ENCODE measurements at places on chromosomes 7 and 10.
A peak's percentile ranks its signal among the peaks of the same experiment; 100 is the strongest.

- no peak for DNase-seq
Observed at GRCh38 chr7:12975412-12975811, 288.0 kb downstream of the ARL4A start.

- no peak for DNase-seq
Observed at GRCh38 chr10:84452003-84452402, 123.6 kb downstream of the CCSER2 start.

DNA sequence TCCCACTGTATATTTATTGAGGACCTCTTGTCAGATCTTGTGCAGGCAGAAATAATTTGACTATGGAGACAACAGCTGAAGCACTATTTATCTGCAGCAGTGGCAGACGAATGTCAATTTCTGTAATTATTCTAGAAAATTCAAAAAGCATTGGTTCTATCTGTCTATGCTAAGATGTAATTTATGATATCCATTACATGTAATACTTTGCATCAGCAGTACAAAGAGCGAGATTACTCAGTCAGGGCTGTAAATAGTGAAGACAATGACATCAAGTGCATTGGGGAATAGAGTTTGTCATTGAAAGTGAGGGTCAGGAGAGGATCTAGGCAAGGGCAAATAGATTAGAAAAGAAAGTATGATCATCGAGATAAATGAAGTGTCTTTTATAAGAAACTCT, 508.2 kb downstream of the ZWINT start:
- no peak for DNase-seq

GRCh38 chr10:132420469-132420980, 23.5 kb downstream of the PWWP2B start:
- no peak for DNase-seq

DNA sequence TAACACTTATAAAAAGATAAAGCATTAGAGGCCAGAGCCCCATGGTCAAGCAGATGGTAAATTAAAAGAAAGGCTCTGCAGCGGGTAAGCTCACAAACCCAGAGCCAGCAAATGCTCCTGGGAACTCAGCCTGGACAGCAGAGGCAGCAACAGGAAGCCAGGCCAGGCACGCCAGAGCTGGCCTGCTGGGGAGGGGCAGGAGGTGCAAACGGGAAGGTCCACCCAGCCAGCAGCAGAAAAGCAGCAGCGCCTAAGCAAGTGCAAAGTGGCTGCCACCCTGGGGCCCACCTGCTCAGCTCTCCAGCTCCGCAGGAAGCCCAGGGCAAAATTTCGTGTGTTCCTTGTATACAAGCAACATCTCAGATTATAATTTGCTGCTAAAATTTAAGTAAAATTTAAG, 82.7 kb upstream of the GPR22 start:
- DNase-seq: no peak

GRCh38 chr7:89994483-89994882, 159.8 kb upstream of the STEAP1 start:
- no peak for DNase-seq

- peak; percentile 65 for DNase-seq
Observed at GRCh38 chr7:128867842-128868623, 5.4 kb downstream of the ATP6V1F start.

GRCh38 chr7:46282155-46282554, 361.1 kb upstream of the IGFBP3 start:
- no peak for DNase-seq

DNA sequence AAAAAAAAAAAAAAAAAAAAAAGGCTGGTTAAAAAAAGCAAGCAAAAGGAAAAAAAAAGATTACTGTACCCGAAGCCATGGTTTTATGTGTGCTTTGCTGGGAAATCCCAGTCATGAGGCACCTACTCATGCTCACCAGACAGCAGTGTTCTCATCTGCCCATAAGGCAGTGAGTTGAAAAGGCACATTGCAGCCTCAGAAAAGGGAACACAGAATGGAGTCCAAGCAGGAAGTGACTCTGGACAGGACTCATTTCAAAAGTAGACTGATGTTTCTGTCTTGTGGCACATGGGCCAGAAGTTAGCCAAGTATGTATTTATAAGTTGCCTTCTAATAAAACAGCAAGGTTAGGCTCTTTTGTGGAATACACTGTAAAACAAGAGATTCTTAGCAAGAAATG, 40.2 kb downstream of the PDSS1 start:
- DNase-seq: no peak

DNA sequence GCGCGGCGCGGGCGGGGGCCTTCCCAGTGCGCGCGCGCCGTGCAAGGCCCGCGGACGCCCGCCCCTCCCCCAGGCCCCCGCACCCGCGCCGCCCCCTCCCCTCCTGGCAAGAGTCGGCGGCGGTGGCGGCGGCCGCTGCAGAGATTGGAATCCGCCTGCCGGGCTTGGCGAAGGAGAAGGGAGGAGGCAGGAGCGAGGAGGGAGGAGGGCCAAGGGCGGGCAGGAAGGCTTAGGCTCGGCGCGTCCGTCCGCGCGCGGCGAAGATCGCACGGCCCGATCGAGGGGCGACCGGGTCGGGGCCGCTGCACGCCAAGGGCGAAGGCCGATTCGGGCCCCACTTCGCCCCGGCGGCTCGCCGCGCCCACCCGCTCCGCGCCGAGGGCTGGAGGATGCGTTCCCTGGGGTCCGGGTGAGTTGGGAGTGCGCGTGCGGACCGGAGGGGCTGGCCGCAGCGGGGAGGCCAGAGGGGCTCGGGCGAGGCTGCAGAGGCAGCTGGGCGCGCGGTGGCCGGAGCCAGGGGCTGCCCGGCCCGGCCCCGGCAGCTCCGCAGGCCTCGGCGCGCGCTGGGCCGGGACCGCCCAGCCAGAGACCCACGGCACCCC, at the start of gene BMPR1A:
BMPR1A (plus strand) TSS at position 109 of the 602 bp plus-strand sequence. CDS start 119,400 bp downstream, outside the sequence.
- no peak for DNase-seq

DNA sequence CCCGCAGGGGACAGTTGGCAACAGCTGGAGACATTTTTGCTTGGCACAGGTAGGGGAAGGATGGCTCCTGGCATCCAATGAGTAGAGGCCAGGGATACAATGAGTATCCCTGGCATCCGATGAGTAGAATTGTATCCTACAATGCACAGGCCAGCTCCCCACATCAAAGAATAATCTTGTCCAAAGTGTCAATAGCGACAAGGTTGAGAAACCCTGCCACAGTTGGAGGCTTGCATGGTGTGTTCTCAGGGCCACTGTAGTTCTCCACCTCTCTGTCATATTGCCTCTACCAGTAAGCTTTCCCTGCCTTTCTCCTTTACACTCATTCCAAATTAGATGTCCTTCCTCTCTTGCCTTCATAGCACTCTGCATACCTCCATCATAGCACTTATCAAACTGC, 60.7 kb downstream of the ZNF92 start:
- DNase-seq: no peak

DNA sequence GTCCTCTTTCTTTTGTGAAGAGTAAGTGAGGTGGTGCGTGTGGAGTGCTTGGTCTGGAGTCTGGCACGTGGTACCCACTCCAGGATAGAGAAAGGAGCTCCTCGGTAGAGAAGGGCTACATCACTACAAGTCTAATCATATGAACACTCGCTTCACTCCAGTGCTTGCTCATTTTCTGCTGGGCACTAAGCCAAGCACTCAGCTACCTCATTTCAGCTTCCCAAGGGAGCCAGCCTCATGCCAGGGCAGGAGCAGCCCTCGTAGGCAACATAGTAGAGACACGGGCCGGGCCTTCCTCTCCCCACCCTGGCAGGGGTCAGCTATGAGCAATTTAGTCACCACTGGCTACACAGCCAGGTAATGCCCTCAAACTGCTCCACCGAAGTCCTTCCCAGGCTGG, 11.4 kb upstream of the HSPA12A start:
- DNase-seq: peak; percentile 84

GRCh38 chr7:84297616-84298015, 103.0 kb upstream of the SEMA3A start:
- no peak for DNase-seq

DNA sequence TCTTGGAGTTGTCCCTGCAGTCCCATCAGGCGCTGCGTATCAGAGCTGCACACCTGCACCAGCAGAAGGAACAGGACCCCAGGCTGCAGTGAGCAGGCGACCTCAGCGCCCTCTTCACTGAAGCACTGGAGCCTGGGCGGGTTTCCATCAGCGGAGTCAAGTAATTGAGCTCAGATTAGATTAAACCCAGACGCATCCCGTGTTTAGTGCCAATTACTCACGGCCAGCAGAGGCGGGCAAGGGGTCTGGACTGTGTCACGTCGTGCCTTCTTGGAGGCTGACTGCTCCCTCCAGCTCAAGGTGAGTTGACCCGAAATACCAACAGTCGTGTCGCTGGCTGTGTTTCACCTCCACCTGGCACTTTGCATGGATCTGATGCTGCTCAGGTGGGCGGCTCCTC, 123.6 kb downstream of the CXCL12 start:
- DNase-seq: no peak

DNA sequence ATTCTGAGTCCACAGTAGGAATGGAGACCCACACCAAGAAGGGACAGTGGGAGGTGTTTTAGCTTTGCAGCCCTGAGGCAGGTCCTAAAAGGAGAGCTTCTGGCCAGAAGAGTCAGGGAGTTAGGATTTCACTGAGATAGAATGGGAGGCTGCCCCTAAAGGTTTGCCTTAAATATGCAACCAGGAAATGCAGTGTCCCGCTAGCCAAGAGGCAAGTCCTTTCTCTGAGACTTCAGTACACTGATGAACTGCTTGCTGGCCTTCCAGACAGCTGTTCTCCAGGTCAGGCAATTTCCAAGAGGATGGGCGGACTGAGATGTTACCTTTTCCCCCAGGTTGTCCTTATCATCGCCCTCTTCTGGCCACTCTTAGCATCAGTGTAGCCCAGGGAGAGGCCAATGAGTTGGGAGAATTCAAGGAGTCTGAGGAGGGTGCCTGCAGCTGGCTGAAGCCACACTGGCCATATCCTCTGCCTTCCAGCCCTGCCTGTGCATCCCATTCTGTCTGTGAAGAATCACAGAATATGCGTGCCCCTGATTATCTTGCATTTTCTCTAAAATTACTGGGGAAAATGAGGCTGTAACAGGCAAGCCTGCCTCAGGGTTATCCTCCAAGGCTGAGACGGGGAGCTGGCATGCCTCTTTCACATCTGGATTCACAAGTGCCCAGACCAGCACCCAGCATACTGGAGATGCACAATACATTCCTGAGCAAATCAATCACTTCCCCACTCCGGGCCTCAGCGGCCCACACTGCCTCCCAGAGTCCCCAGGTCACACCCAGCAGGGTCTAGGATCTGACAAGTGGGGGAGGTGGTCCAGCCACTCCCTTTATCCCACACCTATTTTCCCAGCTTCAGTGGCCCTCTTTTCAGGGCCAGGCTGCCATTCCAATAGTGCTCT, 2.4 kb downstream of the TLL2 start:
- DNase-seq: peak; percentile 32

- DNase-seq: no peak
Observed at GRCh38 chr10:109454691-109455090, 468.6 kb downstream of the XPNPEP1 start.

DNA sequence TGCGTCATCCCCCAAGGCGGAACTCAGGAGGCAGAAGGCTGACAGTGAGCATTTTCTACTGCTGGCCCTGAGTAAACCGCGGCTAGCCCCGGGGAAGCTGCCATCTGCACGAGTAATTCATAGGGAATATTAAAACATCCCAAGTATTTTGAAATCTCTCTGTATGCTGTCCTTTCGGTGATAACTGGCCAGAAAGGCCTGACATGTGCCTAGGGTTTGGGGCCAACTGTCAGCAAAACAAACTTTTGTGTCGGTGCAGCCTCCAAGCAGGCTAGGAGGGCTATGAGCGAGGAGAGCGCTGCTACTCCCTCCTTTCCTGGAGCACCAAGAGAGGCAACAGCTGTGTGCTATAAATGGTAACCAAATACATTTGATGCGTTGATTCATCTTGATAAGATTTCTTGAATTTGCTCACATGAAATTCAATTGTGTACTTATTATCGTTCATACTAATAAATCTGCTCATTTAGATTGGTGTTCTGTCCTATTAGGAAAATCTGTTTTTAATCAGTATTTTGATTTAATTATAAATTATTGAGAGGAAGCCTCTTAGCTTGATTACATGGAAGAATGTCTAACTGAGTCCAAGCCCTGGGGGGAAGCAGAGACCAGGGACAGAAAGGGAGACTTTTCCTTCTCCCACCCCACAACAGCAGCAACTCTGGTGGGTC, 124.4 kb upstream of the NPS start:
- no peak for DNase-seq

DNA sequence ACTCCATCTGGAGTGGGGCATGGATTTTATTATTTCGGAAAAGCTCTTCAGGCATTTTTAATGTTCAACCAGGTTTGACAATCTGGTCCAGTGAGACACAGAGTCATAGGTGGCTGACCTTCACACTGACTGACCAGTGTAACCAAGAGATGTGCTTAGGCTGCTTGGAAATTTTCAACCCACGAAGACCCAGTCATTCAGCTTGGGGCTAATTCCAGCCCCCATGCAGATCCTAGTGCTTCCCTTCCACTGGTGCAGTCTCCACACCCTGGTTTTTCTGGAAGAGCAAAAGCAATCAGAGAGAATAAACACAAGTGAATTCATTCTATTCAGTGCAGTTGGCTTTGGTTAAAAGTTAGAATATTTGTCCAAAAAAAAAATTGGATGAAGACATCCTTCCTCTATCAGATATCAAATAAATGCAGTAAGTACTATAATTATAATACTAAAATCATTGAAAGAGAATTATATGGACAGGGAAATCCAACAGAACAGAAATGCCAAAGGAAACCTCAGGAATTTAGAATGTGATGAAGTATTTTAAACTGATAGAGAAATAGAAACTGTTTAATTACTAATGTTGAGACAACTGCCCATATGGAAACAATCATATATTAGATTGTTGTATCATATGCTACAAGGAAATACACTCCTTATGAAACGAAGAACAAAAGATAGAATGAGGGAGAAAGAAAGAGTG, 178.0 kb downstream of the NPSR1 start:
- DNase-seq: no peak

DNA sequence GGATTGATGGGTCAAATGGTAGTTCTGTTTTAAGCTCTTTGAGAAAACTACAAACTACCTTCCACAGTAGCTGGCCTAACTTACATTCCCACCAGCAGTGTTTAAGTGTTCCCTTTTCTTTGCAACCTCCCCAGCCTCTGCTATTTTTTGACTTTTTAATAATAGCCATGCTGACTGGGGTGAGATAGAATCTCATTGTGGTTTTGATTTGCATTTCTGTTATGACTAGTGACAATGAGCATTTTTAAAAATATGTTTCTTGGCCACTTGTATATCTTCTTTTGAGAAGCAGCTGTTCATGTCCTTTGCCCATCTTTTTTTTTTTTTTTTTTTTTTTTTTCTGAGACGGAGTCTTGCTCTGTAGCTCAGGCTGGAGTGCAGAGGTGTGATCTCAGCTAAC, 155.2 kb upstream of the BMPER start:
- DNase-seq: no peak

DNA sequence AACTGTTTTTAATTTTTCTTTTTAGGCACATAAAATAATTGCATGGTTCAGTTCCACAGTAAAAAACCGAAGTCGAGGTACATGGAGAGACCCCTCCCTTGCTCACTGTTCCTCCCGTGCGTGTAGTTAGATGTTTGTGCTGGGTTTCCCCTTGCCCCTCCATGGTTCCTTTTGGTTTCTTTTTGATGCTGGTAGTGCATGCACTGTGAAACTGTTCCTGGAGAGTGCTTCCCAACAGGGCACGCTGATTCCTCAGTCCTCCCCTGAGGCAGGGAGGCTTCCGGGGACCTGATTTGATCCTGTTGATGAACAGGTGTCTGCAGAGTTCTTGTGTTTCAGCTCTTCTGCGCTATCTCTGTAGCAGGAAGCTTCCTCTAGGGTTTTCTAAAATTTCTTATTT, 69.5 kb downstream of the ADCY1 start:
- no peak for DNase-seq

Measured in foreskin keratinocyte (primary cell).